ENCODE measurements at places on chromosomes 16 and 17.

DNA sequence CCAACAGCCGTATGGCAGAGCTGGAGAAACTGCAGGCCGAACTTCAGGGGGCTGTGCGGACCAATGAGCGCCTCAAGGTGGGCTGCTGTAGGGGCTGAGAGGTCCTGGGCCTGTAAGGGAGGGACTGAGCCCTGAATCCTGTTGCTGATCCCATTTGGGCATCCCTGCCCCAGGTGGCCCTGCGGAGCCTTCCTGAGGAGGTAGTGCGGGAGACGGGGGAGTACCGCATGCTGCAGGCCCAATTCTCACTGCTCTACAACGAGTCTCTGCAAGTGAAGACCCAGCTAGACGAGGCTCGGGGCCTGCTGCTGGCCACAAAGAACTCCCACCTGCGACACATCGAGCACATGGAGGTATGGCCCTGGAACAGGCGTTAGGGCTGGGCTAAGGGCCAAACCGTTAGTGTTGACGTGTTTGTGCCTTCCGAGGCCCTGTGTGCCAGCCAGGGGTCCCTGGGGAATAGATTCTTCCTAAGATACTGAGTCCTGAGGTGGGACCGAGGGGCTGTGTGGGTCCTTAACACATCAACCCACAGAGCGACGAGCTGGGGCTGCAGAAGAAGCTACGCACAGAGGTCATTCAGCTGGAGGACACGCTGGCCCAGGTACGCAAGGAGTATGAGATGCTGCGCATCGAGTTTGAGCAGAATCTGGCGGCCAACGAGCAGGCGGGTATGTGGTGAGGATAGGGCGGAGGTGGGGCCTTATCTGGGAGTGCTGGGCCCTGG is 4.2 kb downstream of the RNF40 start:
- no peak for DNase-seq

- no peak for DNase-seq
Observed at GRCh38 chr17:67779098-67779672, 46.1 kb upstream of the BPTF start.

GRCh38 chr17:693791-694638 is 20.6 kb downstream of the VPS53 start:
- DNase-seq: no peak

DNA sequence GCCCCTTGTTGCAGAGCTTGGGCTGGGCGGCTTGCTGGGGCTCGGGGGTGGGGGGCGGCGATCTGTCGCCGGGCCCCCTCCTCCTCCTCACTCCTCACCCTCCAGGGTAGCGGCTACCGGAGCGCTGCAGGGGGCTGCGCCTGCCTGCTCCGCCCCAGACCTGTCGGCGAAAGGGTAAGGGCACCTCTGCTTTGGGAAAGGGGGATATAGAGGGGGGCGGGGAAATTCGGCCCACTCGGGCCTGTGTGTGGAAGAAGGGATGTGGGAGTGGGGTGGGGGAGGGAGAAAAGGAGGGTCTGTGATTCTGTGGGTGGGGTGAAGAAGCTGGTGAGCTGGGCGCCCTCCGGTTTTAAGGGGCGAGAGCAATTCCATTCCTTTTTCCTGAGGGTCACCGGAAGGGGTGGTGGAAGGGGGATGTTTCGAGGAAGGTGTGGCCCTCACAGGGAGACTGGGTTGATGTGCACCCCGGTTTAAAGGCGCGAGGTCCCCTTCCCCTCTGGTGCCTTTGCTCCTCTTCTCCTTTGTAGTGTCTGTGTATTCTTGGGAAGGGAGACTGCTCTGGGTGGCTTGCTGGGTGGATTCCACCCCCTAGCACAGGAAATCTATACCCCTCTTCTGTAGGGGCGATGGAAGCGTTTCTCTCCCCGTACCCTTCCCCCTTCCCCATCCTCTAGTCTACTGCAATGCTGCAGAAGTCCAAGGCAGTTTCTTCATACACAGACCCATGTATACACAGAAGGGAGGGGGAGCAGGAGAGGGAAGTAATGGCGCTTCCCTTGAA is 878 bp downstream of the TAOK1 start:
- no peak for DNase-seq

GRCh38 chr17:15999974-16000827 is 577 bp downstream of the TTC19 start:
- DNase-seq: no peak
